Glutamatergic neuron (in vitro differentiated cells): ENCODE measurements at places on chromosomes 12 and 14. TPM values are rescaled to one million over a fixed set of nuclear protein-coding genes. Genes with fewer than 3 reads are reported as not detected.
A peak's percentile ranks its signal among the peaks of the same experiment; 100 is the strongest.

Gene DLK1
- total RNA-seq: 37.3 TPM

DNA sequence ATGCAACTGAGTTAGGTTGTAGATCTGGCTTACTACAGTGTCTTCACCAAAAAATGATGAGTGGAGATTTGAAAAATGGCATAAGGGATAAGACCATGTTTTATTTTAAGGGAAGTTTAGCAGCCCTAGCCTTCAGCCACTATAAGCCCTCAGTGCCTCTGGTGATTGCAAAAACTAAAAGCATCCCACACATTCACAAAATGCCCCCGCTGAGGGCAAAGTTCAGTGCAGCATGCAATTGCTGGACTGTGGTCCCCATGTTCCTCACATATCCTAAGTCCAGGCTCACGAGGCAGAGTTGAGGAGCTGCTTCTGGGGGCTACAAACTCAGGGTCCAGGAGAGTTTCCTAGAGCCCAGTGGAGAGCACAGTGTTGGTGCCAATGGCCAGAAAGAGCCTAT lies 29.6 kb upstream of the NCOR2 start:
- no peak overlapping the region for H3K4me3 ChIP-seq
- DNase-seq: no peak
- peaks cover 5% of the 10 kb centered on the region for H3K36me3 ChIP-seq
- peaks cover 11% of the 10 kb centered on the region for H3K4me1 ChIP-seq

Gene TROAP
- 11.7 TPM for total RNA-seq

Gene ADGRD1
- 0.96 TPM for total RNA-seq

Gene SOX5
- 118 TPM for total RNA-seq

- peaks cover 11% of the 10 kb centered on the region for H3K4me1 ChIP-seq
- no peaks in the 10 kb centered on the region for H3K27me3 ChIP-seq
- no peak overlapping the region for H3K4me3 ChIP-seq
Measured at GRCh38 chr12:21989819-21990412, 48.7 kb upstream of the ABCC9 start.

DNA sequence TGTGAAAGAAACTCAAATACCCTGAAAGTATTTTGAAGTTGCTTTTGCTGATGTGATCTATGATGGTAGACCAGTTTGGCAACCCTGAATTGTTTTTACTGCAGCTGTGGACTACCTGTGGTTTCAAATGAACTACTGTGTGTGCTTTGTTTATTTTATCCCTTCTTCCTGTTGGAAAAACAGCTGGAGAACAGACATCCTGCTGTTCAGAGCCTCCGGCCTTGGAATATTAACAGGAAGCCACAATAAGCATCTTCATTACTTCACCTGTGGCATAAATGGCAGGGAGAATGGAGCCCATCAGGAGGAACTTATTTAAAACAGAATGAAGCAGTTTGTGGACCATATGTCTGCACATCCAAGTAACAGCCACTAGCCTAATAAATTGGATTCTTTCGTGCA lies 104.8 kb downstream of the DUSP6 start:
- H3K27me3 ChIP-seq: no peaks in the 10 kb centered on the region
- H3K4me3 ChIP-seq: no peak overlapping the region
- H3K4me1 ChIP-seq: peaks cover 7% of the 10 kb centered on the region

DNA sequence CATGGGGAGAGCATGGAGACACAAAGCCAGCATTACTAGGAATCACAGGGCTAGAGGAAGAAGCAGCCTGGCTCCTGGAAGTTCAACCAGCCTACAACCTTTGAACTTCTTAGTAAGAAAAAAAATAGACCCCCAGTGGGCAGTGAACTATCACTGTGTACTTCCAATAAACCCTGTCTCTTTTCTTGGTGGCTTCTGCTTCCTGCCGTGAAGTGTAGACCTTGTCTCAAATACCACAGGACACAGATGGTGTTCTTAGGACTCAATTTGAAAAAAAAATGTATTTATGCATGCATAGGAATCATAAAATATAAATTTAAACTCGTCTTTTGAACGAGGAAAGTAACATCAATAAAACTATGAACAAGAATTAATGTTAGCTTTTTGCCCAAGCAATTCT lies 3.6 kb upstream of the PTGER2 start:
- no peak overlapping the region for H3K4me3 ChIP-seq
- no peaks in the 10 kb centered on the region for H3K36me3 ChIP-seq
- H3K4me1 ChIP-seq: peaks cover 3% of the 10 kb centered on the region
- peaks cover 13% of the 10 kb centered on the region for H3K27me3 ChIP-seq
- H3K27ac ChIP-seq: no peak overlapping the region

DNA sequence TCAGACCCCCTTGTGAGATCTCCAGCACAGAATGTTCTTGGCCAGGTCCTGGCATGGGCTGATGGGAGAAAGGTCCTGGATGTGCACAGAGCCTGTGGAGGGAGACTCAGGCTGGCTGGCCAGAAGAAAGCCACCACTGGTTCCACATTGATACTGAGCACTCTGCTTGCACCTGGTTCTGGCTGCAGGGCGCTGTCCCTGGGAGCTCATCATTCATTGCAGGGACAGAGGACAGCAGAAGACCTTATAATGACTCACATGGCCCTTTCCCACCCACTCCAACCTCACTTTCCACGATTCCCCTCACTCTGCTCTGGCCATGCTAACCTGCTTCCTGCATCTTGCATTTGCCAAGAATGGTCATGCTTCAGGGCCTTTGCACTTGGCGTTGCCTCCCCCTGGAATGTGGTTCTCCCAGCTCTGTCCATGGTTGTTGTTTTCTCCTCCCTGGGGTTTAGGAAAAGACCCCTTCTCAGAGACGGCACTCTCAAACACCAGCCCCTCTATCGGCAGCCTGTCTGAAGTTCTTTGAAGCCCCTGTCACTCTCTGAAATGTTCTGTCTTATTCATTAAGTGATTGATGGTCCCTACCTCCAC lies 10.3 kb downstream of the KRT7 start:
- peaks cover 15% of the 10 kb centered on the region for H3K27me3 ChIP-seq
- H3K27ac ChIP-seq: no peak overlapping the region
- H3K36me3 ChIP-seq: no peaks in the 10 kb centered on the region
- peaks cover 10% of the 10 kb centered on the region for H3K4me1 ChIP-seq
- no peak overlapping the region for H3K4me3 ChIP-seq

DNA sequence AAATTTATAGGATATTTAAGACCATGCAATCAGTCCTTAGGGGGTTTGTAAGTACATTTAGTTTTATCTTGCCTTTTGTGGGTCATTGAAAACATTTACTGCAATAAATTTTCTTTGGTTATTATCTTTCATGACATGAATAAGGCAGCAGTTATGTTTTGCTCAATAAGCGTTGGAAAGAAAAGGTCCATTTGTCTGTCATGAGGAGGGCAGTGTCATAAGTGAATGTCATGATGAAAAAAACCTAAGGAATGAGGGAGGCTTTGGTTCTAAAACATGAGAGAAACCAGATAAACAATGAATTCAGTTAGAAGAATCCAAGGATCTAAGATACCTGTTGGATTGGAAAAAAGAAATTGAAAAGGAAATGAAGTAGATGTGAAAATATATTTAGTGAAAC lies 209.4 kb downstream of the NAV3 start:
- DNase-seq: no peak
- H3K36me3 ChIP-seq: no peaks in the 10 kb centered on the region
- H3K27me3 ChIP-seq: no peaks in the 10 kb centered on the region
- no peak overlapping the region for H3K27ac ChIP-seq
- H3K4me3 ChIP-seq: no peak overlapping the region

GRCh38 chr14:61545726-61546455 lies 149.4 kb upstream of the HIF1A start:
- H3K36me3 ChIP-seq: no peaks in the 10 kb centered on the region
- peaks cover 10% of the 10 kb centered on the region for H3K4me1 ChIP-seq
- DNase-seq: no peak
- H3K27me3 ChIP-seq: peaks cover 2% of the 10 kb centered on the region
- no peak overlapping the region for H3K27ac ChIP-seq

DNA sequence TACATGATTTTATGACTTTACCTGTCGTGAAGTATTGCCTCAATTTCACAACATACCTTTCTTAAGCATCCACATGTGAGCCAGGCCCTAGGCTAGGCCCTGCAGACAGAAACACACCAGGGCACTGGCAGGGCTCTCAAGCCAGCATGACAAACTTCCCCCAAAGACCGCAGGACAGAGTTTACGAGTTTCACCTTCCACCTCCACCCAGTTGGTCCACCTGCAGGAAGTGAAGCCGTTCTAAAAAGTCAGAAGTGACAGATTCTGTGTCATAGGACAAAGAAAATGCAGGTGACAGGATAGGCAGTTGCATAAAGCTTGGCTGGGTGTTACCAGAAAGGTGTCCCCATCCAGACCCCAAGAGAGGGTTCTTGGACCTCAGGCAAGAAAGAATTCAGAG lies 382.3 kb downstream of the PCNX1 start:
- H3K27ac ChIP-seq: no peak overlapping the region
- no peak overlapping the region for H3K4me3 ChIP-seq
- no peaks in the 10 kb centered on the region for H3K4me1 ChIP-seq
- DNase-seq: no peak
- no peaks in the 10 kb centered on the region for H3K36me3 ChIP-seq
- H3K27me3 ChIP-seq: no peaks in the 10 kb centered on the region

Gene ERP27
- total RNA-seq: not detected

Gene ZNF26
- total RNA-seq: 15.9 TPM

DNA sequence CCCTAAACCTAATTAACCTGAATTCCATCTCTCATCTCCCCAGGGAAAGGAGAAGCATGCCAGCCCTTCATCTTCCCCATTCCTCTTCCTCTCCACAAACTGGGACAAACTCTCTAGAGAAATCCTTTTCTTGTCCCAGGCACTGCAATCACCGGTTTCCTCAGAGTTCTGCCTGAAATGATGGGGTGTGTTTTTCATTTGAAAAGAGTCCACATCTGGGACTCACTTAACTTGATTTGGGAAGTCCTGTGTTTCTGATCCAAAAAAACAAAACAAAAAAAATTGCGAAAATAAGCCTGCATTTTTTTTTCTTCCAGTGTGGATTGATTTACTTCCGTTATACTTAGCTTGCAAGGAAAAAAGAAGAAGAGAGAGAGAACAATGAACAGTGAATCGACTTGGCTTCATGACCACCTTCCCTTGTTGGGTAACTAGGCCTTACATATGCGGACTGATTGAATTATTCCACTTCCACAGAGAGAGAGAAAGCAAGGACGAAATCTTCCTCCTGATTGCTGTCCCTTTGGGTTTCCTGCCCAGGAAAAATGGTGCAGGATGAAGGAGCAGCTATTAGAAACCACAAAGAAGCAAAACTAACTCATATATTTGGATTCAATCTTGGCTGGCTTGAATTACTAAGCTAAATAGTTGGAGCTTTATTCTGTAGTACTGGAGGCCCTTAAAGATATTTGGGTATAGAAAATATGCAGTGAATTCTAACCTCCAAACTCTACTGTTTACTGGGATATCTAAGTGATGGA lies 506.2 kb upstream of the TBX3 start:
- H3K4me1 ChIP-seq: peaks cover 3% of the 10 kb centered on the region
- no peak overlapping the region for H3K4me3 ChIP-seq
- no peak for DNase-seq

DNA sequence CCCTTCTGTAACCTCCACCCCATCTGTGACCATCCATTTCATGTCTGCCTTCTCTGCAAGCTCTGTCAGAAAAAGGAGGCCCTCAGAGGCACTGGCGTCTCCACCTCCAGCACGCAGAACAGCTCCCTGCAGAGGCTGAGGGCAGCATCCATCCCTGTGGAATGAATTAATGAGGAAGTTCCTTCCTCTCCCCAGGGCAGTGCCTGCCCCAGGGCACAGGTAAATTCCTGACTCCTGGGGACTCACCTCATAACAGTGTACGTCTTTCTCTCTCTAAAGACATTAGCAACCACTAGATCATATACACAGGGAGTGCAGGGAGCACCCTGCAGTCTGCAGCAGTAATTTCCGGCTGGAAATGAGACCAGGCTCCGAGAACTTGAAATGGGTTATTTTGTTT lies 155.0 kb upstream of the TMEM132C start:
- peaks cover 3% of the 10 kb centered on the region for H3K4me1 ChIP-seq
- no peak overlapping the region for H3K27ac ChIP-seq
- no peak for DNase-seq
- no peaks in the 10 kb centered on the region for H3K36me3 ChIP-seq

Gene KLRC2
- total RNA-seq: not detected

Gene ITFG2
- total RNA-seq: 37.4 TPM

DNA sequence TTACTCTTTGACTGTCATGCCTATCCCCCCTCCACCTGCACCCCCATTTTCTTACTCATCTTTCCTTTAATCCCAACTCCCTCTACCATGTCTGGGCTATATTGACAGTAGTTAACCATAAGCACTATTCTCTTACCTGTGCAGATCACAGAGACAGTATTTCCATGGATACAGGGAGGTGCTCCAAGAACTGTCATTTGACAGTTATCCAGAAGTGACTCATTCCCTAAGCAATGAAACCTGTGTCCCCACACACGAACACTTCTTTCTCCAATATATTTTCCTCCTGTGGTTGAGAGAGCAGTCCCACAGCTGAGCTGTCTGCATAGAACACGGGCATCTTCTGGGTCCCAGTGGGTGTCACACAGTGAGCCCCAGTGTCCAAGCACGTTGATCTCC lies 68.8 kb downstream of the CD163L1 start:
- no peak for DNase-seq
- H3K4me1 ChIP-seq: peaks cover 34% of the 10 kb centered on the region
- H3K4me3 ChIP-seq: no peak overlapping the region
- peaks cover 8% of the 10 kb centered on the region for H3K36me3 ChIP-seq

DNA sequence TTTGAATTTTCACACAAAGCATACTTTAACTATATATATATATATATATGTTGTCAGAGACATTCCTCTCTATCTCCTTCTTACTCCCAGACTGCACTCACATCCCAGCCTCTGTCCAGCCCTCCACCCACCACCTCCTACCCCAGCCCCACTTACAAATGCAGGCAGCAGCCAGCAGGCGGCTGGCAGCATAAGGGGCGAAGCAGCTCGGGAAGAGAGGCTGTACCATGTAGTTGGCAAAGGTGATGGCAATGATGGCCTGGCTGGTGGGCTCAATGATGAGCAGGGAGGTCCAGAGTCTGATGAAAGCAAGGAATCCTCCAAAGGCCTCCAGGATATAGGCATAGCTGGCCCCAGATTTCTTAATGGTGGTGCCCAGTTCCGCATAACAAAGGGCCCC lies 2.5 kb downstream of the SLC7A7 start:
- H3K4me3 ChIP-seq: no peak overlapping the region
- no peak overlapping the region for H3K27ac ChIP-seq
- DNase-seq: no peak
- no peaks in the 10 kb centered on the region for H3K36me3 ChIP-seq

- H3K4me1 ChIP-seq: no peaks in the 10 kb centered on the region
- no peaks in the 10 kb centered on the region for H3K36me3 ChIP-seq
- no peak for DNase-seq
- no peak overlapping the region for H3K27ac ChIP-seq
Measured at GRCh38 chr12:53994264-53995001, 5.5 kb upstream of the HOXC9 start.

- no peak overlapping the region for H3K27ac ChIP-seq
- no peaks in the 10 kb centered on the region for H3K36me3 ChIP-seq
- no peak for DNase-seq
- no peak overlapping the region for H3K4me3 ChIP-seq
Measured at GRCh38 chr12:65565601-65566560, 258.4 kb upstream of the HMGA2 start.

GRCh38 chr12:62632411-62632918 lies 165.8 kb downstream of the MON2 start:
- H3K4me1 ChIP-seq: peaks cover 7% of the 10 kb centered on the region
- H3K27me3 ChIP-seq: peaks cover 6% of the 10 kb centered on the region
- DNase-seq: peak; percentile 46

Gene RNFT2
- 55.8 TPM for total RNA-seq

- H3K36me3 ChIP-seq: no peaks in the 10 kb centered on the region
- H3K4me1 ChIP-seq: peaks cover 2% of the 10 kb centered on the region
- no peak for DNase-seq
- no peak overlapping the region for H3K27ac ChIP-seq
- no peak overlapping the region for H3K4me3 ChIP-seq
- H3K27me3 ChIP-seq: peaks cover 2% of the 10 kb centered on the region
Measured at GRCh38 chr12:11758510-11759493, 109.3 kb downstream of the ETV6 start.
